ENCODE measurements at places on chromosomes 5 and 9.

- no peak for DNase-seq
Observed at GRCh38 chr9:7186175-7186574, 428.4 kb downstream of the KDM4C start.

- DNase-seq, result no peak
Observed at GRCh38 chr5:87909382-87909781, 359.3 kb downstream of the TMEM161B start.

- peak; percentile 14 for DNase-seq
Observed at GRCh38 chr5:110413856-110414255, 312.6 kb downstream of the TMEM232 start.

DNA sequence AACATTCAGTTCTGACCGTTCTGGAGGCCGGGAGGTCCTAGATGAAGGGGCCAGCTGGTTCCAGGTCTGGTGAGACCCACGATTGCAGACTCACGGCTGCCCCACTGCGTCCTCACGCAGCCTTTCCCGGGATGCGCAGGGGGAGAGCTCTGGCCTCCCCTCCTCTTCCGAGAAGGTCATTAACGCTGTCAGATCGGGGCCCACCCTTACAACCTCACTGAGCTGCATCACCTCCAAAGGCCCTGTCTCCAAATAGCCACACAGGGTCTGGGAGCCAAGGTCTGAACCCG, 66.6 kb upstream of the PPP1R26 start:
- no peak for DNase-seq

DNA sequence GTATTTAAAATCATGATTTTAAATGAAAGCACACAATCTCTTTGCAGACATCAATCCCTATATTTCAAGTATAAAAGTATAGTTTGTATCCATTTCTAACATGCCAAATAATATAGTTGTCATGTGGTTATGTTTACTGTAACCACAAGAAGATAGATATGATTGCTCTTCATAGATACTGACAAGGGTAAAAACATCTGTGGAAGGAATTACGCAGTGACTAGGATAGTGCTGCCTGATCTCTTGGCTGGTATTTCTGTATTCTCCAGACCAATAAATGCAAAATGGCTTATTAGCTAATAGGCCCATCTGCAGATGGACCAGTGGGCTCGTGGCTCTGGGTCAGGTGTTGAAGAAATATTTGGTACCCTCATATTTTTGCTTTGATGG, 34.9 kb upstream of the FBN2 start:
- no peak for DNase-seq

GRCh38 chr5:181243564-181244343, at the start of gene RACK1:
Gene RACK1, minus strand, starts transcription at chr5:181243906. Its CDS starts 106 bp downstream, at chr5:181243800.
- peak; percentile 91 for DNase-seq

Data from fibroblast of the aortic adventitia (primary cell).